Renal pelvis (tissue), 12 donors: ENCODE measurements at places on chromosomes 5 and 9. TPM values are rescaled to one million over a fixed set of nuclear protein-coding genes. Genes with fewer than 3 reads are reported as not detected.
A peak's percentile ranks its signal among the peaks of the same experiment; 100 is the strongest.

The NFIB gene
- 19.8 TPM for polyA plus RNA-seq

The EXOC3 gene
- 57.0 TPM for polyA plus RNA-seq

The PPP1R26 gene
- polyA plus RNA-seq: 34.1 TPM

DNA sequence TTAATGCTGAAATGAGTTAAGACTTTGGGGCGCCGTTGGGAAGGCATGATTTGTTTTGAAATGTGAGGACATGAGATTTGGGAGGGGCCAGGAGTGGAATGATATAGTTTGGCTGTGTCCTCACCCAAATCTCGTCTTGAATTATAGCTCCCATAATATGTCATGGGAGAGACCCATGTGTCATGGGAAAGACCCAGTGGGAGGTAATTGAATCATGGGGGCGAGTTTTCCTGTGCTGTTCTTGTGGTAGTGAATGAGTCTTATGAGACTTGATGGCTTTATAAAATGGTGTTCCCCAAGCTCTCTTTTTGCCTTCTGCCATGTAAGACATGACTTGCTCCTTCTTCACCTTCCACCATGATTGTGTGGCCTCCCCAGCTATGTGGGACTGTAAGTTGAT lies 5.1 kb downstream of the SLC25A48 start:
- DNase-seq: no peak

DNA sequence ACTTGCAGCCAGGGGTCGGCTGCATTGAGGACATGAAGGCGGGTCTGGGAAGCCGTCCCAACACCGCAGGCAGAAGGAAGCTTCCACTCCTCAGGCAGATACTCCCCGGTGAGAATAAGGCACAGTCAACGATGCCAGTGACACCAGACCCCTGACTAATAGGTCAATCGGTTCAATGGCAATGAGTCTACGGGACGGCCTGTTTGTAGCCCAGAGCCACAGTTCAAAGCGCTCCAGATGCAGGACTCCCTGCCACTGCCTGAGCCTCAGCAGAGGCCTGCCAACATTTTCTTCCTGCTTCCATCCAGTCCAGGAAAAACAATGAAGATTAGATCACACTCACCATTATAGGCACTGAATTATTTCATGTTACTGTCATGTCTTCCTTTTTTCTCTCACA lies 84.5 kb upstream of the SIMC1 start:
- no peak for DNase-seq

- no peak for DNase-seq
Measured at GRCh38 chr9:86764221-86764624, 183.1 kb downstream of the GAS1 start.

DNA sequence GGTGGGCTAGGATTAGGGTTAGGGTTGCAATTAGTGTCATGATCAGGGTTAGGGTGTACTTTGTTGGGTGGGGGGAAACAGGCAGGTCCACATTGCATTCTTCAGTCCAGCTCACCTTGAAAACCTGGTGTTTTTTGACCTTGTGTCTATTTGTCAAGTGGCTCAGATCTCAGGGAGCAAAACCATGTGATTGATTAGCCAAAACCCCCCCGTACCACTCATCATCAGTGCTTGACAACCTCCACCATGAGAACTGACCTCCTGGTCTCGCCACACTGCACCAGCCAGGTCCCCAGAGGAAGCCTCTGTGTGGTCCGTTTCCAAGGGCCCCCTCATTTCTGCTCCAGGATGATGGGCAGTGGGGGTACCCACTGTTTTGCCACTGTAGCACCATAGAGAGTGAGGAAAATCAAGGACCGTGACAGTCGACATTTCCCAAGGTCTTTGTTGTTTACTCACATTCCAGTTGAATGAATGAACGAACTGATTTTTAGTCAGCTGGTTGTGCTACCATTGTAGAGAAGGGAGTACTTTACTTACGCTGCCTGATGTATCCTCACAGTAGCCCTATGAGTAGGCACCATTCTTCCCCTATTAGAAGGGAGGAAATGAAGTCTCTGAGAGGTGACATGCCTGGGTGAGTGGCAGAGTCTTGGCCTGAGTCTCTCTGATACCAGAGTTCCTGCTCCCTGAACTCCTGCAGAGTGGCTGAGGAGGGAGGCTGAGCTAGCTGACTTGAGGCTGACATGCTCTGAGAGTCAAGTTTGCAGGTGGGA lies 84.8 kb downstream of the RAD23B start:
- no peak for DNase-seq

DNA sequence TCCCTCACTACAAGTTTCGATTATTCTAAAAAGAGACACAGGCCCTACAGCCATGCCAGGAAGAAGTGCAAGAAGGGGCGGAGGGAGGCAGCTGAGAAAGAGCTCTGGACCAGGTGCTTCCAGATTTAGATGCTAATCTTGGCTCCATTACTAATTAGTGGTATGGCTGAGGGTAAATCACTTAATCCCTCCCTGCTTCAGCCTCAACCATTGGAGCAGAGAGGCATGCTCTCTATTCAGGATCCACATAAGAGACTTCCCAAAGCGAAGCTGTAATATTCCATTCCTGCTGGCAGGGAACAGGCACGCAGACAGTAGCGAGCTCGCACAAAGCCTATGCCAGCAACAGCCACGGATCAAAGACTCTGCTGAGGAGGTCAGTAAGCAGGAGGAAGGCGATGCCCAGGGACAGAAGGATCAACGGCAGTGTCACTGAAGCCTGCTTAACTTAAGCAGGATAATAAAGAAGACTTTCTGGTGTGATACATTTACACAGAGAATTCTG lies 24.2 kb downstream of the LIFR start:
- no peak for DNase-seq

DNA sequence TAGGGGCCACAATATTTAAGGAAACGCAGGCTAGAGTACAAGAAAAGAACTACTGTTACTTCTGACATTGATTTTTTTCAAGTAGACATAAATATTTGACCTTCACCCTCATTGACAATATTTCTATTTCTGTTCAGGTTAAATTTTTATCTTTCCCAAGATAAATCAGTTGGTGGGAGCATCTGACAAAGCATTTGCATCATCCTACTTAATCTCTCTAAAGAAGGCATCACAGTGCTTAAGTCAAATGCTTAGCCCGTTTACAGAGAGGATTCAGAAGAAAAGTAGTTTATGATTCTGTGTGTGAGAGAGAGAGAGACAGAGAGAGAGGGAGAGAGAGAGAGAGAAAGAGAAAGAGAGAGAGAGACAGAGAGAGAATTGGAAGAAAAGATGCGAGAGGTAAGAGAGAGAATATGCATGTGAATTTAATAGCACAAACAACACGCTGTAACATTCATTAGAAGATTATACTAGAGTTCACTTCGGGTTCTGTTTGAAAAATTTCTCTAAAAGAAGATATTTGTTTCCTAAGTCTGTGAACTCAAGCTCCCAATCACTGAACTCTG lies 1093.3 kb upstream of the CDH6 start:
- no peak for DNase-seq

GRCh38 chr5:75656311-75657003 lies 45.2 kb downstream of the ANKDD1B start:
- peak; percentile 54 for DNase-seq
